ENCODE measurements at places on chromosomes 1 and 21.

DNA sequence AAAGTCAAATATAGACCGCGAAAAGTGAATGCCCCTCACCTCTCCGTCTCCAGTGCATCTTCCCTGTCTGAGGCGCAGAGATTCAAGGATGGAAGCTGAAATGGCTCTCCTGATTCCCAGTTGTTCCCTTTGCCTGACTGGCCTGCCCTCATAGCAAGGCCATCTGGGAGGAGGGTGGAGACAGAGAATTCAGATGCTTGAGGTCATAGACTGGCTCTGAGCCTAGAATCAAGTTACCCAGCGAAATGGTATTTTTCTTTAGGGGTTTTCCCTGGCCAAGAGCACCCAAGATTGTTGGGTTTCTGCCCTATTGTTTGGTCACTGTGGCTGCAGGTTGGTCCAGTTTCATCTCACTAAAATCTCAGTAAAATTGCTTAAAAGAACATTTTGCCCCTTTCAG lies 7.2 kb downstream of the METTL13 start:
- DNase-seq = peak; percentile 47

GRCh38 chr1:235784950-235785349 lies 81.8 kb downstream of the LYST start:
- DNase-seq = no peak

- DNase-seq = peak; percentile 49
These were observed 6.6 kb downstream of the LIN28A start for GRCh38 chr1:26417111-26417759.

DNA sequence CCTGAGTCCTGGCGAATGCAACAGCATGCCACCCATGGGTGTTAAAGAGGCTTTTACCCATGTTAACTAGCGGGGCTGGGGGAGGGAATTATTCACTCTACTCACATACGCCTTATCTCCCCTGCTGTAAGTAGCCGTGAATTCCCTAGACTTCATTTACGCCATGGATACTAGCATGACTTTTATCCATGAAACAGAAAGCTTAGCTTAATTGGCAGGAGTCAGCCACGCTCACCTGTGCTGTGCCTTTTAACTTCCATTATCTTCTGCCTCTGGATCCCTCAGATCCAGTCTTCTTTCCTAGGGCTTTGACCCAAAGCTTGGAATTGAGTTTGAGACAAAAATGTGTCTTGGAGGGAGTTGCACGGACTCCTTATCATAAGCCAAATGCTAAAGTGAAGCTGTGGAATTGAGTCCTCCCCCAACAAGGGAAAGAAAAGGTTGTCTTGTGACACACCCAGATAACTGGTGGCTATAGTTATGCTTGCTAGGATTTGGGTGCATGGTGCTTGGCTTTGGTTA lies 9.7 kb upstream of the NASP start:
- no peak for DNase-seq

DNA sequence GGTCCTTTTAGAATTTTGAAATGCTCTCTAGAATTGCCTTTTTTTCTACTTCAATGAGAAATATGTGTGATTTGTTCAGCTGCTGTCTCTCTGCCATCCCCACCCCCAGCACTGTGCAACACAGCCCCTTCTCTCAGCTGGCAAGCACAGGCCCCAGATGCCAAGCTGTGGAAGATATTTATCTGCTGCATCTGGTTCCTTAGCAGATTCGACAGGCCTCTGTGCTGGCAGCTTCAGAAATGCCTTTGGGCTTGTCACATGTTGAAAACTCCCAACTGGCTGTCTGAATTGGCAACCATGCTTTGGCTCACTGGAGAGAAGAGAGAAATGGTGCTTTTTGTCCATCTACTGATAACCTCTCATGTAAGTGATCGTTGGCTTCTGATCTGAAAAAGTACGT lies 206.7 kb upstream of the C1orf87 start:
- DNase-seq = peak; percentile 21

DNA sequence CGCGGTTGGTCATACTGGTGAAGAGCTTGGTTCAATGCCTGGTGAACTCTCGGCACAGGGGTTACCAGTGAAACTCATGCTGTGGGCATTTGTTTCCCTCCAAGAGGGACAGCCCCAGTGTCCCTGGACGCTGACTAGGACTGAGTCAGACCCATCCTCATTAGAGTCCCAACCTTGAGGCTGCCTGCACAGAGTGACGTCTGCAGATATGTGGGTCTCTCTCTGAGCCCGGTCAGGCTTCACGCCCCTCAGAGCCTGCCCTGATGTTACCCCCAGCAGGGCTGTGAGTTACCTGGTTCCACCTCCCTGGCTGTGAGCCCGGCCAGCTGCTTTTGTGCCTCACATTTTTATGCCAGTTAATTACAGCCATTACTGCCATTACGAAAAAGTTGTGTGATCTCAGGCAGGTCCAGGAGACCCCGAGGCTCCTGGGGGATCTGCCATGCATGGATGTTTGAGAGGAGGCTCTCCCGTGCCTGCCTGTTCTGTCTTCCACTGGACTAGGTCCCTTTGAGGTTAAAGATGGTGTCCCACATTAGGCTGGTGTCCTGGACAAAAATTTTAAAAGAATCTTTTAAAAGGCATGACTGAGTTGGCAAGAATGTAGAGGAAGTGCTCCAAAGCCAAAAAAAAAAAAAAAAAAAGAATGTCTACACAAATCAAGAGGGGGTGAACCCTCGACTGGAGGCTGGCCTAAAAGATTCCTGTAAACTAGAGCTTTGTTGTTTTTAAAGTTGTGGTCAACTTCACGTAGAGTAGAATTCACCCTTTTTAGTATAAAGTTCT lies 36.6 kb upstream of the PADI1 start:
- DNase-seq = peak; percentile 92

DNA sequence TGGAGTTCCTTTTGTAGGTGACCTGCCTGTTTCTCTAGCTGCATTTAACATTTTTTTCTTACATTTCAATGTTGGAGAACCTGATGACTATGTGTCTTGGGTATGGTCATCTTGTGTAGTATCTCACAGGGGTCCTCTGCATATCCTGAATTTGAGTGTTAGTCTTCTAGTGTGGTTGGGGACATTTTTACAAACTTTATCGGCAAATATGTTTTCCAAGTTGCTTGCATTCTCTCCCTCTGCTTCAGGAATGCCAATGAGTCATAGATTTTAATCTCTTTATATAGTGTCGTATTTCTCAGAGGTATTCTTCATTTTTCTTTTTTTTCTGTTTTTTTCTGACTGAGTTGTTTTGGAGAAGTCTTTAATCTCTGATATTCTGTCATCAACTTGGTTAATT lies 684.0 kb downstream of the NCAM2 start:
- DNase-seq = peak; percentile 83

- no peak for DNase-seq
These were observed 143.7 kb downstream of the PCNX2 start for GRCh38 chr1:233151861-233152260.

GRCh38 chr1:229340496-229340895 lies 2.4 kb downstream of the CCSAP start:
- no peak for DNase-seq

- DNase-seq = no peak
These were observed 19.6 kb downstream of the PTGER3 start for GRCh38 chr1:71027991-71028390.

GRCh38 chr1:244273845-244274619 lies 177.7 kb downstream of the ADSS2 start:
- peak; percentile 100 for DNase-seq

- DNase-seq = peak; percentile 44
These were observed 739.7 kb downstream of the LTN1 start for GRCh38 chr21:28252928-28253327.

GRCh38 chr1:187527346-187527745 lies 698.6 kb downstream of the PLA2G4A start:
- no peak for DNase-seq

- no peak for DNase-seq
These were observed 8.2 kb upstream of the SAMD11 start for GRCh38 chr1:915295-916172.

DNA sequence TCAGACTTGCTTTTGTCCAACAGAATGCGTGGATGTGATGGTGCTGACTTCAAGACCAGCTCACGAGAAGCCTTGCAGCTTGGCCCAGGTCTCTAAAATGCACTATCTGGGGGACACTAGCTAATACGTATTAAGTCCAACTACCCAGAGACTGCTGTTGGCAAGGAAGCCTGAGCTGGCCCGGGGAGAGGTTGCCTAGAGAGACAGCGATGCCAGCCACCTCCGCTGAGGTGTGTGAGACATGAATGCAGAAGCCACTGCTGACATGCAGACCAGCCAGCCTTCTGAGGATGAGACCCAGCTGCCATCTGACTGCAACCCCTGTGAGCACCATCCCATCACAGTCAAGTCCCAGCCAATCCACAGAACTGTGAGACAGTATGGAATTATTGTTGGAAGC lies 32.5 kb downstream of the THAP3 start:
- no peak for DNase-seq

- peak; percentile 89 for DNase-seq
These were observed at the start of gene CAPN2 for GRCh38 chr1:223712194-223712849. TSS of gene CAPN2 (plus strand) at chr1:223712539. CDS start at chr1:223712641, 102 bp downstream.

GRCh38 chr1:17509363-17509762 lies 30.1 kb upstream of the ARHGEF10L start:
- no peak for DNase-seq

DNA sequence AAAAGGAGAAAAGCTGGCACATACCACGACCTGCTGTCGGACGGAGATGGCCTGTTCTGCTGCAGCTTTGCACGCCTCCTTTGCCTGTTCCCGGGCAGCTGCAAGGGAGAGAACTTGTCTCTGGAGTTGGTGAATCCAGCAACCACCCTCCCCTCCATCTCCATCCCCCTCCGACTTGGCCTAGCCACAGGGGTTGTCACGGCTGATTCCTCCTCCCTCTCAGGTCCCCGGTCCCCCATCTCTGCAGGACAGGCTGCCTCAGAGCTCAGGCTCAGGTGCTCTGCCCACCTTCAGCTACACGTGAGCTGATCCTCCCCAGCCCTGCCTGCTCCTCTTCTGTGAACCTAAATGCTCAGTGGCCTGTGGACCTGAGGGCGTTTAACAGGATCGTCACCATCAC lies 11.1 kb upstream of the SRM start:
- no peak for DNase-seq

DNA sequence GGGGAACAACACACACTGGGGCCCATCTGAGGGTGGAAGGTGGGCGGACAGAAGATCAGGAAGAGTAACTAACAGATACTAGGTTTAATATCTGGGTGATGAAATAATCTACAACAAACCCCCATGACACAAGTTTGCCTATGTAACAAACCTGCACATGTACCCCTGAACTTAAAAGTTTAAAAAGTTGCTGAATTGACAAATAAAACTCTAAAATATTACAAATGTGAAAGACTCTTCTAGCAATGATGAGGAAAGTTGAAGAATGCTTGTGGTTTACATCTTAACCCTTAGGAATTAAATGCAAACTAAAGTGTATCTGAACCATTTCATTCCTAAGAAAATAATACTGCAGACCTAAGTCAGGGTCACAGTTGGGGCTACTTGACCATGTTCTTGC lies 525.6 kb upstream of the CAMK1G start:
- no peak for DNase-seq

DNA sequence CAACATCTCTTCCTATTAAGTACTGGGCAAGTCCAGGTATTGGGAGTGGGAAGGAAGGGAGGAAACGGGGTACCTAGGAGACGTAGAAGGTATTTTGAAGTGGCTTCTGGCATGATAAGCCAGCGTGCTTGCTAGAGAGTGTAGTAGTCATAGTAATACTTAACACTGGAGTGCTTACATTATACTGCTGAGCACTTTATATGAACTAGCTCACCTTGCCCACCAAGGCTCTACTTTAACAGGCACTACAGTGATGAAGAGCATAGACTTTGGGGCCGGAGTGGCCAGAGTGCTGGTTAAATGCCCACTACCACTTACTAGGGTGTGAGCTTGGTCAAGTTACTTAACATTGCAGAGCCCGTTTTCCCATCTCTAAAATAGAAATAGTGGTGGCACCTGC lies 61.7 kb downstream of the ACP6 start:
- no peak for DNase-seq

DNA sequence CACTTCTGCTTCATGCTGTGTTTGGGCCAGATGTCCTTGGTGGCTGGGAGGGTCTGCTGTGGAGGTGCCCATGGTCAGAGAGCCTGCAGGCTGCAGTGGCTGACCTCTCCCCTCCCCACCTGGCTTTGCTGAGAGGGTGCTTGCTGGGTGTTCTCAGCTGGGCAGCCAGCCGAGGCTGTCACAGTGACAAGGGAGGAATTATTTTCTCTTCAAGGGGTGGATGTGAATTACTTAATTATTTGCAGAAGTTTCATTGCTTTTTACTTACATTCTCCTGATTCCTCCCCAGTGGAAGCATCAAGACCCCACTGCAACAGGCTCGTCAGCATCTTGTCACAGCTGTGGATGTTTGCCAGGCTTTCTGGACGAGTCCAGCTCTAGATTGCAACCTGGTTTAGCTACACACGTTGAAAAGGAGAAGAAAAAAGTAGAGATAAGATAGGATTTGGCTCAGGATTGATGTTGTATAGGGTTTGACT lies 70.3 kb downstream of the GALNT2 start:
- DNase-seq = peak; percentile 71

- peak; percentile 42 for DNase-seq
These were observed 11.5 kb downstream of the ABL2 start for GRCh38 chr1:179217943-179218507.

GRCh38 chr1:204983136-204983535 lies 59.9 kb upstream of the CNTN2 start:
- no peak for DNase-seq

DNA sequence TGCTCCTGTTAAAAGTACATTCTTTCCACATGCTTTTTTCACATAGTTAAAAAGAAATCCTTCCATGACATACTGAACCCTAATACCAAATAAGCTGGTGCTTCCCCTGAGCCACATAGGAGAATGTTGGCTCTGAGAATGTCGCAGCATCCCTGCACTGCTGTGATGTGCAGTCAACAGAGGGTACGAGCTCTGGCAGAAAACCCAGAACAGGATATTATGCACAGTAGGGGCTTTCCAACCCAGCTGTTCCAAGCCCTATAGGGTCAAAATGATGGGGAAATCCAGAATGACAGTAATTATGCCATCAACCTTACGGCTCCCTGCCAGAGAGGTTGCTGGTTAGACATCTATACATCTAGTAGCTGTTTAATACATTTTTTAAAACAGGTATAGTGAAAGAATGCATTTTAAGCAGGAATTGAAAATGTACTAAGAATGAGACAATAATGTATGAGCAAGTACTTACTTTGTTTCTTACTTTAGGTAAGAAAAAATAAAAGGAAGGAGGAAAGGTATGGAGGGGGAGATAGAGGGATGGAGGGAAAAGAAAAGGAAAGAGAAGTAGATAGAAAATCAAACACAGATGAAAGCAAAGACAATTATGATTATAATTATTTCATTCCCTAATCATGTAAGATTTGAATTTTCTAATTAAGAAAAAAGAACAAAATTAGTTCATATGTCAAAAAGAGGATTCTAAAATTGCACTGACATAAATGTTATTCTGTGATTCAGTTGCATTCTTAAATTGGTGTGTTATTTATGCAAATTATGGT lies 126.0 kb downstream of the NR5A2 start:
- DNase-seq = no peak

GRCh38 chr1:234955107-234955731 lies 173.4 kb downstream of the TOMM20 start:
- DNase-seq = no peak

GRCh38 chr1:48181669-48182367 lies 40.7 kb upstream of the SLC5A9 start:
- DNase-seq = no peak

Data from fibroblast of skin of right biceps (primary cell).